ENCODE measurements at places on chromosomes 7 and 10.

DNA sequence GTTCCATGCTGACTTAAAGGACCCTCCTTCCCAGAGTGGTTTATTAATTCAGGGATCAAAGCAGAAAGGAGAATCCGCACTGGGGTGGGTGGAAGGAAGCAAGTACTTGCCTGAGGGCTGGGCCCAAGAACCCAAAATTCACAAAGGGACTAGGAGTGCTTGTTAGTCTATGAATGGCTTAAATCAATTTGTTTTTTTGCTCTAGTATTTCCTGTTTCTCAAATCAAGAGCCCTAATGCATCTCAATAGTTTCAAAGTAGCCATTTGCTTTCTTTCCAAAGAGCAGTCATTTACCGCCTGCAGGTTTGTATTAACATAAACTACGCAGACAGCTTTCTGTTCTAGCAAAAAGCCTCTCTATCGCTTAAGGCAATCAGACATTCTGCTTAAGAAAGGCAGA, 44.2 kb upstream of the SLC35G1 start:
- DNase-seq, result no peak

- no peak for DNase-seq
Measured at GRCh38 chr7:97298561-97298960, 181.1 kb downstream of the SDHAF3 start.

- no peak for DNase-seq
Measured at GRCh38 chr10:122646511-122647382, 52.9 kb downstream of the C10orf120 start.

- no peak for DNase-seq
Measured at GRCh38 chr7:1073142-1073977, 14.6 kb upstream of the GPER1 start.

GRCh38 chr10:125016123-125016522, 74.2 kb downstream of the ZRANB1 start:
- DNase-seq, result no peak
